ENCODE measurements at places on chromosomes 6 and 20. TPM values are rescaled to one million over a fixed set of nuclear protein-coding genes. Genes with fewer than 3 reads are reported as not detected.

The ZNF165 gene
- 0.78 TPM for total RNA-seq

DNA sequence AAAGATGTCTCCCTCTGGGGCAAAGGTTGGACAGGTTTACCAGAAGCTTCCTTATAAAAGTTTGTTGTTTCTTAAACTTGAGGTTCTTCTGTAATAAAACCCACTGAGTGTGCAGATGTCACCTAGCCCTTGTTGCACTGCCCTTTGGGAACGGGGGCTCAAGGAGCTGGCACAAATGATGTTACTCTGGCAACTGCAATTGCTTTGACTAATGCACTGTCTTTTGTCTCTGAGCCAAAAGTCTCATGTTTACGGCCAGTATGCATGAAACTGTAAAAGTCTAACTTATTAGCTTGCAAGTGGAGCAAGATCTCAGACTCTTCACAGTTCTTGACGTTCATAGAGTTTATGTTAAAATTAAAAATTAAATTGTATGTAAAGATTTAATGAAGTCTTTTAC is 655.7 kb downstream of the EPHA7 start:
- no peak for DNase-seq
- peaks cover 17% of the 10 kb centered on the region for H3K4me1 ChIP-seq
- H3K27me3 ChIP-seq = no peaks in the 10 kb centered on the region
- no peak overlapping the region for H3K27ac ChIP-seq
- H3K4me3 ChIP-seq = no peak overlapping the region

GRCh38 chr6:124879992-124880355 is 82.3 kb upstream of the RNF217 start:
- no peak overlapping the region for H3K4me3 ChIP-seq
- no peaks in the 10 kb centered on the region for H3K27me3 ChIP-seq
- H3K4me1 ChIP-seq = peaks cover 32% of the 10 kb centered on the region
- H3K36me3 ChIP-seq = no peaks in the 10 kb centered on the region

- no peaks in the 10 kb centered on the region for H3K4me1 ChIP-seq
- H3K27me3 ChIP-seq = no peaks in the 10 kb centered on the region
- no peak for DNase-seq
- H3K4me3 ChIP-seq = no peak overlapping the region
- H3K36me3 ChIP-seq = no peaks in the 10 kb centered on the region
- no peak overlapping the region for H3K27ac ChIP-seq
Measured at GRCh38 chr20:5621305-5621704, 128.9 kb upstream of the SHLD1 start.

- no peak for DNase-seq
- peak overlapping the region; percentile 81 for H3K27ac ChIP-seq
- H3K27me3 ChIP-seq = no peaks in the 10 kb centered on the region
- H3K4me3 ChIP-seq = no peak overlapping the region
Measured at GRCh38 chr6:111720931-111721496, 115.3 kb upstream of the TRAF3IP2 start.

GRCh38 chr6:16092140-16092539 is 36.7 kb upstream of the MYLIP start:
- no peak overlapping the region for H3K27ac ChIP-seq
- H3K4me1 ChIP-seq = peaks cover 2% of the 10 kb centered on the region
- no peak overlapping the region for H3K4me3 ChIP-seq

- DNase-seq = no peak
- peaks cover 25% of the 10 kb centered on the region for H3K4me1 ChIP-seq
Measured at GRCh38 chr6:135182071-135183001, 1.2 kb downstream of the MYB start.

Data from osteocyte (in vitro differentiated cells).